ENCODE measurements at places on chromosomes 7 and 10.
A peak's percentile ranks its signal among the peaks of the same experiment; 100 is the strongest.

DNA sequence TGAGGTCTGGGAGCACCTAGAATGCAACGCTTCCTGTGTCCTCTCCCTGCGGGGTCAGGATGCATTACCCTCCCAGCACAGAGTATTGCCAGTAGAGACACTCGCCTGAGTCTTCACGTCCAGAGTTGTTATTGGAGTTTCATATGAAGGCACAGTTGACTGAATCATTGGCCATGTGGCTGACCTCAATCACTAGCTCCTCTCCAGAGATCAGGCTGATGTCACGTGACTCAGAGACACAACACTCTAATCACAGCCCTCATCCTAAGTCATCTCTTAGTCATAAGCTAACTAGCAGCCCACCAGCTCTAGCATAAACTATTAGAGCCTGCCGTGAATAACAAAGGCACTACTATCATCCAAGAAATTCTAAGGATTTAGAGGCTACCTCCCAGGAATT is 107.8 kb downstream of the HECW1 start:
- peak; percentile 82 for DNase-seq

GRCh38 chr10:114044247-114045135 is 825 bp downstream of the ADRB1 start:
- DNase-seq, result no peak

DNA sequence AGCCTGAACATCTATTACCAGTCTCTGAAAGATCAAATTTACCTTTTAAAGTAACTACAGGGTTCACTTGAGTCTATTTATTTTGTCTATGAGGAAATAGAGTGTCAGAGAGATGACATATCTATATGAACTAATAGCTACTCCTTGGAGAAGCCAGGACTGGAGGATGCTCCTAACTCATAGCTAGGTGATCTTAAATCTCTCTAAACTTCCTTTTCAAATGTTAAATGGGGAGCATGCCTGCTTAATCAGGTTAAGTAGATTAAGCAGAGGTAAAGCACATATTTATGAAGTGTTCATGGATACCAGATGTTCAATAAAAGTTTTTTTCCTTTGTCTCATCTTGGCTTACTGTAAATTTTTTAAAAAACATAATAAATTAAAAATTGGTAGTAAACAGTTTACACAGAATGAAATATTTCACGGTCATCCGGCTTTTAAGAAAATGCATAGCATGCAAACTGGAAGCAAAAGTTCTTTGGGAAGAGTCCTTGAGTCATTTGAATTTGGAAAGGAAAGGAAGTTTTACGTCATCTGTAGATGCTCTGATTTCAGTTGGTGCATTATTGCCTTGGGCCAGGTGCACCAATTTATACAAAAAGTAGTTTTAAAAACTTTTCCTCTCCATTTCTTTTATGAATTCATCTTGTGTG is 155.1 kb downstream of the BICC1 start:
- DNase-seq, result peak; percentile 36

- no peak for DNase-seq
Measured at GRCh38 chr7:22468609-22469008, 31.4 kb downstream of the STEAP1B start.

GRCh38 chr7:134896073-134896472 is 90.2 kb upstream of the AGBL3 start:
- no peak for DNase-seq

- DNase-seq, result peak; percentile 46
Measured at GRCh38 chr10:121928528-121928884, 675 bp upstream of the ATE1 start.

DNA sequence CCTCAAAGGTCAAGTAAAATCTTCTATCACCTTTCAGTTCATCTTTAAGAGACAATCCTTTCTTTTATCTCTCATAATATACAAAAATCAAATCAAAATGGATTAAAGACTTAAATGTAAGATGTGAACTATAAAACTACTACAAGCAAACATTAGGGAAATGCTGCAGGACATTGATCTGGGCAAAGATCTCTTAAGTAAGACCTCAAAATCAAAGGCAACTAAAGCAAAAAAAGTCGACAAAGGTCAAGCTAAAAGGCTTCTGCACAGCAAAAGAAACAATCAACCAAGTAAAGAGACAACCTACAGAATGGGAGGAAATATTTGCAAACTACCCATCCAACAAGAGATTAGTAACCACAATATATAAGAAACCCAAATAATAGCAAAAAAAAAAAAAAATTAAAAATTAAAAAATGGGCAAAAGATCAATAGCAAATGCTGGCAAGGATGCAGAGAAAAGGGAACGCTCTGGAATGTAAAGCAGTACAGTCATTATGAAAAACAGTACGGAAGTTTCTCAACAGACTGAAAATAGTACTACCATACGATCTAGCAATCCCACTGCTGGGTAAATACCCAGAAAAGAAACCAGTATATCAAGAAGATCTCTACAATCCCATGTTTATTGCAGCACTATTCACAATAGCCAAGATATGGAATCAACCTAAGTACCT is 41.7 kb downstream of the TNPO3 start:
- DNase-seq, result no peak

GRCh38 chr10:110505130-110505770 is 7.5 kb downstream of the DUSP5 start:
- DNase-seq, result peak; percentile 12

- DNase-seq, result no peak
Measured at GRCh38 chr7:41536122-41536872, 166.6 kb downstream of the INHBA start.

- peak; percentile 96 for DNase-seq
Measured at GRCh38 chr10:77195101-77195500, 442.5 kb downstream of the KCNMA1 start.

DNA sequence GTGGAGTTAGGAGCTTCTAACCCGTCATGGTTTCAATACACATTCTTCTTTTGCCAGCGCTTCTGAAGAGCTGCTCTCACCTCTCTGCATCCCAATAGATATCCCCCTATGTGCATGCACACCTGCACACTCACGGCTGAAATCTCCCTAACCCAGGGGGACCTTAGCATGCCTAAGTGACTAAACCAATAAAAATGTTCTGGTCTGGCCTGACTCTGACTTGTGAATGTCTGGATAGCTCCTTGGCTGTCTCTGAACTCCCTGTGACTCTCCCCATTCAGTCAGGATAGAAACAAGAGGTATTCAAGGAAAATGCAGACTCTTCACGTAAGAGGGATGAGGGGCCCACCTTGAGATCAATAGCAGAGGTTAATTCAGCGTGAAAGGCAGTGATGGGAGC is 22.4 kb downstream of the PRSS2 start:
- DNase-seq, result peak; percentile 23

DNA sequence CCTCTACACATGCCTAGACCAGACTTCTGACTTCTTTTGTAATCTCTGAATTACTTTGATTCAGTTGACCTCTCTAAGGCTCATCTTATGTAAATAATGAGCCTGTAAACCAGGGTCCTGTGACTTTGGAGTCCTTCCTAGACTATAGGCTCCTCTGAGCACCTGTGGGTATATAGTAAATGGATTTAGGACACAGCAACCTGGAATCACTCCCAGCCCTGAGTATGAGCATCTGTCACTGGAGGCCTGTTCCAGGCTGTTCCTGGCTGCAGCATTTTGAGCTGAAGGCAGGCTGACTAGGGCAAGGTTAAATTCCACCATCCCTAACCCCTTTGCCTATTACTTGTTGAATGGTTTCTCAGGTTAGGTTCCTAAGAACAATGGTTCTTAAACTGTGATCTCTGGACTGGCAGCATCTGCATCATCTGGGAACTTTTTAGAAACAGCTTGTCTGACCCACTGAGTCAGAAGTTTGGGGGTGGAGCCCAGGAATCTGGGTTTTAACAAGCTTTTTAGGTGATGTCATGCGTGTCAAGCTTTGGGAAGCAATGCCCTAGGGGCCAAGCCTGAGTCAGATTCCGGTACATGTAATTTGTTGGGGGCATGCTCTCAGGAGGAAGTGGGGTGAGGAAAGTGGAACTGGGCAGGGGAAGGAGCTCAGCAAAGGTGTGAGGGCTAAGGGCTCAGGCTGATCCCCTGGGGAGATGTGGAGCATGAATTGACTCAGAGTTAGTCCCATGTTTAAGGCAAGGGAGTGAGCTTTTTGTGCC is 28.2 kb downstream of the MINDY4 start:
- DNase-seq, result peak; percentile 96

GRCh38 chr7:40205992-40206391 is 71.2 kb downstream of the SUGCT start:
- peak; percentile 59 for DNase-seq

DNA sequence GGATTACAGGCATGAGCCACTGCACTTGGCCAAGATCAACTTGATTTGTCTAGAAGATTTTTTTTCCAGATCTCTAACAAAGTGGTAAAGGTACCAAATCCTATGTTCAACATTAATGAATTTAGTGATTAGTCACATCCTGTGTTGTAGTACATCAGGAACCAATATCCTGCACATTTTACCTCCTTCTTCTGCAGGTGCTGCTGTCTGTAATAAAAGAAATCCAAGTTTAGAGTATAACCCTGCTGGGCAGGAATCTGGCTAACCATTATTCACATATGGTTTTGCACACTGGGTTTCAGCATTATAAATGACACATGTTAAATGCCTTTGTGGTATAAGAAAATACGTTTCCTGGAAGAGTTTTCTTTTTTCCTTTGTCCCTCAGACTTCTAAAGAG is 10.8 kb downstream of the PARD3 start:
- DNase-seq, result no peak

- no peak for DNase-seq
Measured at GRCh38 chr10:85924382-85925102, 442.1 kb downstream of the GRID1 start.

- DNase-seq, result no peak
Measured at GRCh38 chr10:106960812-106961211, 203.7 kb downstream of the SORCS1 start.

DNA sequence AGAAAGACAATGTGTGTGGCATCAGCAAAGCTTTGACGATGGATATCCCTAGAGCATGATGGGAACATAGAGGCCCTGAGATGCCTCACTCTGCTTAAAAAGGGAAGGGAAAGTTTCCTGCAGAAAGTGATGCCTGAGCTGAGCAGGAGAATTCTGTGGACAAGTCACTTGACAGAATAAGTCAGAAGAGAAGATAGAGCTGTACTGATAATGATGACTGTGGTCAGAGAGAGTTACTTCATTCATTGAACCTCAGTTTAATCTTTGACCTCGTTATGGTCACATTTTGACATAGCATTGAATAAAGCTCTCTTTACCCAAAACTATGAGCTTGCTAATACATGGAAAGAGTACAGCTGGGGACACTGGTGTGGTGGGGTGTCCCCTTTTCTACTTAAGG is 7.6 kb downstream of the CUBN start:
- peak; percentile 44 for DNase-seq

DNA sequence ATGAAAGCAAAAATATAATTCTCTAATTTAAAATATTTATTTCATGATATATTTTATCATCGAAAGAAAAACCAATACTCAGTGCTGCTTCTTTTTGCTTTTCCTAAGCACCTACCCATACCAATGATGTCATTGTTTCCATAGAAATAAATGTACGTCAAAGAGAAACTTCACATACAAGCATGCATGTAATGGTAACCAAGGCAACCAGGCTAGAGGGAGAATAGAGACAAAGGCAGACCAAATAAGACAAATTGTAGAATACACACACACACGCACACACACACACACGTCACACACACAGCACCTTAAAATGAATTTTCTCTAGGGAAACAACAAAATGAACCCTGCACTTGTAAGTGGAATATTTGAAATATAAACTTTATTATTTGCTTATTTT is 75.5 kb downstream of the MACC1 start:
- DNase-seq, result no peak

GRCh38 chr10:78664929-78665553 is 403.7 kb upstream of the ZMIZ1 start:
- DNase-seq, result peak; percentile 36

GRCh38 chr7:38040831-38041230 is 120.4 kb downstream of the EPDR1 start:
- no peak for DNase-seq

GRCh38 chr7:96320442-96320841 is 1.5 kb downstream of the SLC25A13 start:
- DNase-seq, result no peak

- DNase-seq, result no peak
Measured at GRCh38 chr10:37057261-37057660, 68.1 kb upstream of the ANKRD30A start.

DNA sequence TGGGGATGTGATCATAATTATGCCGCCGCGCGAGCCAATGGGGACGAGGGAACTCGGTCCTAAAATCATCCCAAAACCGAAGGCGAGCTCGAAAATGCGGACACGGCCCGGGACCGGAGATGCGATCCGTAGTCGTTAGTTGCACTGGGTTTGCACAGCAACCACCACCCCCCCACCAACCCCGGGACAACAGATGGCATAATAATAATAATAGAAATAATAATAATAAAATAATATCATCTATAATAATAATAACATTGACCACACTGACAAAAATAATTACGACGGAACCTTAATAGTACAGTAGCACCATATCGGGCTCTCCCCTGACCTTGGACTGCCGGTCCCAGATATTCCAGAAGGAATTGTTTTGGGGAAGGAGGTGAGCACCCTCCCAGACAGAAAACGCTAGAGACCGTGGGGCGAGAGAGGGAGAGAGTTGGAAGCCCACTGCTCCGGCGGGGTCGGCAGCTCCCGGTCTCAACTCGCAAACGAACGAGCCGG is 1.1 kb upstream of the EMX2 start:
- DNase-seq, result no peak

GRCh38 chr7:3504384-3504783 is 203.3 kb downstream of the SDK1 start:
- DNase-seq, result no peak

GRCh38 chr7:117907049-117907640 is 33.9 kb upstream of the CTTNBP2 start:
- DNase-seq, result no peak

DNA sequence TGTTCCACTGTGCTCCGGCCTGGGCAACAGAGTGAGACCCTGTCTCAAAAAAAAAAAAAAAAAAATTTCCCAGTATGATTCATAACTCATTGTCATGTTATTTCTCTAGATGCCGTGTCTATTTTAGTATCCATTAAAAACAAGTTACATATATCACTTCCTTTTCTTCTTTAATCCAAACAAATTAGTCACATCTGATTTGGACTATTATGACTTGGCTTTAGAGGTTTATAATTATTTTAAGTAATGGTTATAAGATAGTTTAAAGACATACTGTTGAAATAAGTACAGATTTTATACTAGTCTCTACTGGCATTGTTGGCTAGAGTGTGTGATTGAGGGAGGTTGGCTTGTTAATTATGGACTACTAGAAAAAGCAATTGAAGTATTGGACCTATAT is 53.3 kb downstream of the ZMYND11 start:
- DNase-seq, result peak; percentile 65

- DNase-seq, result no peak
Measured at GRCh38 chr7:100884736-100885439, 4.6 kb downstream of the UFSP1 start.

DNA sequence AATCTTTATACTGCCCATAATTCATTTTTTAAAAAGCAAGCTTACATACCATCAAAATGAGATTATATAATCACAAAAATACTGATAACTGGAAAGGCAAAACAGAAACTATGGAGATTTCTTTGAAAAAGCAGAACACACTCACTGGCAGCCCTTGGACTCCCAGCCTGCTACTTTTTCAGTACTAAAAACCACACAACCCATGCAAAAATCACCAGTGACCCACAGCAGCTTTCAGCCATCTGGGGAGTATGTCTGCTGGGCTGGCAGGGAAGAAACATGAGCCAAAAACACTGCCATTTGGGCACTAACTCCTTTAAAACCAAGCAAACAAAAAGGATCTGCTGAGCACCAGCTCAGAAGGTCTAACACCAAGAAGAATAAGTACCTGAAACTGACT is 80.0 kb upstream of the DDC start:
- DNase-seq, result no peak

Measured in EH (cell line).